ENCODE measurements at places on chromosomes 3 and 15.

GRCh38 chr3:60610441-60611112 lies 640.7 kb downstream of the FHIT start:
- DNase-seq: no peak

DNA sequence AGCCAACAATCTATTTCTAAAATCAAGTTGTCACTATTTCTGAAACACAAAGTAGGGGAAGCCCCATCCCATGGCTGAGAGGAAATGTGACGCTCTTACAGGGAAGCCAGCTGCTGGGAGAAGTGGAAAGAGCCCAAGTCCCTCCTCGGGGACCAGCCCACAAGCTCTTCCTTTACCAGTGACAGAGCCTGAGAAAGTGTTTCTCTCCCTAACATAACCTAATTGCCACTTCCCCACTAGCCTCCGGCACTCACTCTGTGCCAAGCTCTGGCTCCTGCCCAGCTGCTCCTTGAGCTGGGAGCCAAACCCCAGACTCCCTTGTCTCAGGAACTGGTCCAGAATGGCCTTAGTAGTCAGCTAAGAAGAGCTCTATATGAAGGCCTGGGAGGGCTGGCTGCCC lies 42.9 kb downstream of the TNFAIP8L3 start:
- DNase-seq: peak; percentile 35

DNA sequence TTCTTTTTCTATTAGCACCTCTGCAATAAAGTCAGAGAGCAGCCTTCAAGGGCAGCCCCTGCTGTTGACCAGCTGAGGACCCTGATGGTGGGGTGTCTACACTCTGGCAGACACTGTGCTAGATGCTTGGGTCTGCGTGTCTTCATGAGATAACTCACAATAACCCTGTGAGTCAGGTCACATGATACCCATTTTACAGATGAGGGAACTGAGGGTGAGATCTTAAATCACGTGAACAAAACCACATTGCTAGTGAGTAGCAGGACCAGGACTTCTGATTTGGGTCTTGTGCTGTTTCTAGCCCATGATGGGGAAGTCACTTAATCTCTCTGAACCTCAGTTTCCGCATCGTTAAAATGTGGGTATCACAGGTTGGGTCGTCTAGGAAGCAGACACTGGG lies 118.5 kb upstream of the LIPC start:
- DNase-seq: no peak

- DNase-seq: no peak
These were observed 206.8 kb upstream of the IL12A start for GRCh38 chr3:159781867-159782266.

GRCh38 chr3:104546301-104546700 lies 820.4 kb upstream of the ALCAM start:
- no peak for DNase-seq

DNA sequence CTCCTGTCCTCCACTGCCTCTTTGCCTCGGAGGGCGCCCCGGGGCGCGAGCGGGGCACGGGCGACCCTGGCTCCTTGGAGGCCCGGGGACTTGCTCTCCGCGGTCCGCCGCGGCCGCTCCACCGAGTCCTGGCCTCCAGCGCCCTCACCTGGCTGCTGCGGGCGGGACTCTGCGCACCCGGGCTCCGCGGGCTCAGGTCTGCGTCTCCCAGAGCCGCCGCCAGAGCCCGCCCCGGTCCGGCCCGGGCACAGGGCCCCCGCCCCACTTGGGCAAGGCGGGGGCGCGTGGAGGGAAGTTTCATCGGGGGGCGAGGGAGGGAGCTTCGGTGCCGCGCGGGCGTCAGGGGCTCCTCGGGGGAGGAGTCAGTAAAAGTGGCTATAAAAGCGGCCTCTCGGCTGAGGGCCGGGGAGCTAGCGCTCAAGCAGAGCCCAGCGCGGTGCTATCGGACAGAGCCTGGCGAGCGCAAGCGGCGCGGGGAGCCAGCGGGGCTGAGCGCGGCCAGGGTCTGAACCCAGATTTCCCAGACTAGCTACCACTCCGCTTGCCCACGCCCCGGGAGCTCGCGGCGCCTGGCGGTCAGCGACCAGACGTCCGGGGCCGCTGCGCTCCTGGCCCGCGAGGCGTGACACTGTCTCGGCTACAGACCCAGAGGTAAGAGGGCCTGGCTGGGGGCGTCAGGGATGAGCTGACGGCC lies at the start of gene CEMIP:
Gene CEMIP, plus strand, starts transcription at position 407 of the 694 bp plus-strand sequence. CDS start 94,510 bp downstream, outside the sequence.
- peak; percentile 66 for DNase-seq

GRCh38 chr3:168394439-168394838 lies 298.7 kb upstream of the GOLIM4 start:
- no peak for DNase-seq

GRCh38 chr3:184339001-184339400 lies 1.6 kb downstream of the FAM131A start:
- DNase-seq: no peak

GRCh38 chr15:58053315-58054153 lies 12.0 kb downstream of the ALDH1A2 start:
- no peak for DNase-seq

DNA sequence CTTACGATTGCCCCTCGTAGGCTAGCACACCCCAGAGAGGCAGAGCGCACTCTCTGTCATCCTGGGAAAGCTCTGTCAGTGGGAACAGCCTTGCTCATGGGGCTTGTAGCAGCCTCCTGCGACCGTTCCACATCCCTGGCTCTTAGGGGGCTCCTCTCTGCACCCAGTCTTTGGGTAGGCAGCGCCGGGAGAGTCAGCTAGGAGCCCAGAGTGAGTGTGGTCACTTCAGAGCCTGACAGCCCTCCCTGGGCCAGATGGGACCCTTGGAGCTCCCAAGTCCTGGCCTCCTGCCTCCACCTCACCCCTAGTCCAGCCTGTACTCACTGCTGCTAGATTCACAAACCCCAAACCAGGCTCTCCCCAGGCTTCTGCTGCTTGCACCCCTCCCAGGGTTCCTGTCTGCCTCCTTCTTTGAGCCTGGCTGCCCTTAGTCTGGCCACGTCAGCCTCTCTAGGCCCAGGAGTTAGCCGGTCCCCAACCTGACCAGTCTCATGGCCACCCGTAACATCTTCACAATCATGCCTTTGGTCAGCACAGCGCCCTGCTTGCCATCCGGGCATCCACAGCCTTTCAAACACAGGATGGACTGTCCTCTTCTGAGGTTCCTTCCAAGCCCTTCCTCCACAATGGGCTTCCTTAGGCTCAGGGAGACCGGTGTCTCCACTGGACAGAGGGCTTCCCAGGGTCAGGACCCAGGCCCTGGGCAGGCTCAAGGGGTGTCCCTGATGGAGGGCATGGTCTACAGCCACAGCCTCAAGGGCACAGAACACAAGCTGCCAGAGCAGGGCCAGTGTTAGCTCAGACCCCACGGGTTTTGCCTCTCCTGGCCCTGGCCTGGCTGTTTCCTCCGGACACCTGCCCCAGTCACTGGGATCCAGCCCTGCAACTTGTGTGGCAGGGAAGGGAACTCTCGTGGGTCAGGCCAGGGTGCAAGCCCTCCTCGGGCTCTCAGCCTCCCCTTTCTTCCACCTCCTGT lies 4.6 kb downstream of the ACSBG1 start:
- no peak for DNase-seq

- DNase-seq: no peak
These were observed 135.1 kb upstream of the STRIT1 start for GRCh38 chr3:155428563-155428962.

GRCh38 chr15:68310804-68311463 lies 33.4 kb downstream of the FEM1B start:
- no peak for DNase-seq

GRCh38 chr3:23611737-23612295 lies 193.9 kb upstream of the UBE2E1 start:
- DNase-seq: peak; percentile 58

- DNase-seq: no peak
These were observed 44.8 kb upstream of the NTRK3 start for GRCh38 chr15:88301311-88301710.

DNA sequence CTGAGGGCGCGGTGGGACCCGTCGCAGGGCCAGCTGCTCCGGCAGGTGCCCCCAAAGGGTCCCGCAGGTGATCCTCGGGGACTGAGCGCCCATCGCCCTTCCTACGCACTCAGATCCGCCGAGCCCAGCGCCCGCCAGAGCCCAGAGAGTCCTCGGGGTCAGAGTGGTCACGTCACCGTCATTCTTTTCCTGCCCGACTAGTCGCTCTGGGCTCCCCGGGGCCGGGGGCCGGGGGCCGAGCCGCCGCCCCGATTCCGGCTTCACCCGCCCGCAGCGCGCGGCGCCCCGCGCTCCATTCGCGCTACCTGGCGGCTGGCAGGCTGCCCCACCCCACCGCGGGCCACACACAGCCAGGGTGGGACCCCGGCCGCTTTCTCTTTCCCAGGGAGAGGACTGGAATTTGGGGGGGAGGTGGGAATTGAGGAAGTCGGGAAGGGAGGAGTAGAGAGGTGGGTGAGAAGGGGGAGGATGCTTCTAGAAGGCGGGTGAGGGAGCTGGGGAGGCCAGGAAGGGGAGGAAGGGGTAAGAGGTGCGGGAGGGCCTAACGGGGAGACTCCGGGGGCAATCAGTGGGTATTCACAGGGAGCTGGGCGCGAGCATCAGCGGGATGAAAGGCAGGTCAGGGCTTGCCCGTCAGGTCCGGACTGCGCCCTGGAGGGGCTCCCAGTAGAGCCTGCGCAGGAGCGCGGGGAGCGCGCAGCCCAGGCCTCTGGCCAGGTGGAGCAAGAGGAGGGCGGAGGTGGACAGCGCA lies 36.1 kb upstream of the EPHB3 start:
- no peak for DNase-seq

DNA sequence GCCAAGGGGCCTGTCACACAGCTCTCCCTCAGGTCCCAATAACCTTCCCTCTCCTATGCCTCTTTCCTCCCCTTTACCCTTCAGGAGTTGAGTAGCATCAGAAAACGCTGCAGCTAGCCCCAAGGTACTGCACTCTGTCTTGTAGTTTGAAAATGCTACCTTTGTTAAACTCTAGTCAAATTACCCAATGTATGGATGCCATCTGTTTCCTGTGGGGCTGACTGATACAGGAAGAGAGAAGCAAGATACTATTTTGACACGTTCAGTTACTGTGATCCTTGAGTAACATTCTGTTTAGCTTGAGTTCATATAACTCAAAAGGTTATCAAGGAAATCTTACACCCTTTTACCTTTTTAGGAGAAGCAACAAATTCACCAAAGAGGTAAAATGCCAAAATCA lies 493.1 kb downstream of the FHIT start:
- no peak for DNase-seq

- DNase-seq: no peak
These were observed 7.4 kb downstream of the PRC1 start for GRCh38 chr15:90986790-90987507.

DNA sequence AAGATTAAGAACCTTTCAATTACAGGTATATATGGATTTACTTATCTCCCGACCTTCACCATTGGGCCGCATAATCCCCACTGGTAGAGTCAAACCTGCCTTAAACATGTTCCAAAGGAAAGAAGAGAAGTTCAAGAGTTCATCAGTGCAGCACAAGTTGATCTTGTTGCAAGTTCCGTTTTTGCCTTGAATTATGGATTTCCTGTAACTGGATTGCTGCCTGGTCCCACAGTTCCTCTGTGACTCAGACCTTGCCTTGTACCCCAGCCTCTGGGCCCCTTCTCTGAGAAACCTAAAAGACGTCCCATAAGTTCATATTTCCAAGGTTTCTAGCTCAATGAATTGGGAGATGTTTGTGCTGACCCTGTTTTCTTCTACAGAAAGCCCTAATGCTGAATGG lies 112.5 kb upstream of the THBS1 start:
- DNase-seq: no peak

- DNase-seq: no peak
These were observed 17.4 kb upstream of the NOX5 start for GRCh38 chr15:68997050-68997449.

- DNase-seq: no peak
These were observed 234.9 kb downstream of the OPA1 start for GRCh38 chr3:193827871-193828270.

GRCh38 chr3:198028718-198029117 lies 68.7 kb downstream of the LMLN start:
- no peak for DNase-seq

DNA sequence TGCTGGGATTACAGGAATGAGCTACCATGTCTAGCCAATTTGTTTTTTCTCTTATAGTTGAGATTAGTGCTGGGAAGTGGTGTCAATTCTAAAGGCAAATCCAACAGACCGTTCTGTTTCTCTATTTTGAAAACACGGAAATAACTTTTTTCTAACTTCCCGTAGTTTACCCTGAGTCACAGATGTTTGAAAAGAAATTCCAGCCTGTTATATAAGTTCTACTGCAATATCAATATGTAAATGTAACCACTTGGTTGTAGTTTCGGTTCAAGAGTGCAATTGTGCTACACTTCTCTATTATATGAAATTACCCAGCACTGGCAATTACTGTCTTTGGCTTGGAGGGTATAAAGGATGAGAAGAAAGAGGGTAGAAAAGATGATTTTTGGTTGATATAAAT lies 22.3 kb upstream of the GNB4 start:
- DNase-seq: no peak

DNA sequence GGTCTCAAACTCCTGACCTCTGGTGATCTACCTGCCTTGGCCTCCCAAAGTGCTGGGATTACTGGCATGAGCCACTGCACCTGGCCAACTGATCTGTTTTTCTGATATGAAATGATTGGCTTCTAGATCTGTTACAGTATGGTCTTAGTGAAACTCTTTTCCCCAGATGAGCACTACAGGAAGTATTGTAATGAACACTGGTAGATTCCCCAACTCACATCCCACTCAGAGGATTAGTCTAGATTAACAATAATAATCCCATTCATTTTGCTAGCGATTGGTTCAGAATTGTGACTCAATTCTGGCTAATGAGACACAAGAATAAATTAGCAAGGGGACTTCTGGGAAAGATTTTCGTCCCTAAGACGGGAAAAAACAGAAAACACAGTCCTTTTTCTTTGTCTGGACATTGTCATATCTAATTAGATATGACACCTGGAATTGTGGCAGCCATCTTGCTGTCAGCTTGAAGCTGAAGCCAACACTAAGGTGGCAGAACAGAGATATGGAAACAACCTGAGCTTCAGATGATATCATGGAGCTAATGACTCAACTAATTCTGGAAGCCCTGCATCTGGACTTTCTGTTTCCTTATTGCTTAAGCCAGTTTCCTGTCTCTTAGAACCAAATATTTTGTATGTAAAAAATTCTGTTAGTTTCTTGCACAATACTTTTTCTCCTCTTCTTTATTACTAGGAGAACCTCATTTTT lies 17.4 kb upstream of the NPTN start:
- DNase-seq: no peak

DNA sequence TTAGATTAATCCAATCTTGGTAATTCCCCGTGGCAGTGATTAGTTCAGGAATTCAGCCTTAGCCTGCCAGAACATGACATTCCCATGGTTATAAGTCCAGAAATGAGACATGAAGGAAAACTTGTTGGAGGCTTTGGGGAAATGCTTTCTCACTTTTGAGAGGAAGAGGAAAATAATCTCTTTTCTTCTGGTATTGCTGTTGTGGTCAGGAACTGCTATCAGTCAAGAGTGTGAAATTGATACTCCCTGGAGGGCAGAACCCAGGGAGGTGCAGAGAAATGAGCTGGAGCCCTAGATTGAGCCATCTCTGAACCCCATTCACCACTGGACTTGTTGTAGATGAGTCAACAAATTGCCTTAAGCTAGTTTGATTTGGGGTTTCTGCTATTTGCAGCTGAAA lies 38.6 kb upstream of the APH1B start:
- DNase-seq: no peak

GRCh38 chr3:195224980-195225580 lies 45.9 kb downstream of the XXYLT1 start:
- DNase-seq: no peak

Measured in anterior cingulate cortex (tissue), 58 donors.